Coronary artery (tissue), 2 donors: ENCODE measurements at places on chromosomes 5 and 9.
A peak's percentile ranks its signal among the peaks of the same experiment; 100 is the strongest.

DNA sequence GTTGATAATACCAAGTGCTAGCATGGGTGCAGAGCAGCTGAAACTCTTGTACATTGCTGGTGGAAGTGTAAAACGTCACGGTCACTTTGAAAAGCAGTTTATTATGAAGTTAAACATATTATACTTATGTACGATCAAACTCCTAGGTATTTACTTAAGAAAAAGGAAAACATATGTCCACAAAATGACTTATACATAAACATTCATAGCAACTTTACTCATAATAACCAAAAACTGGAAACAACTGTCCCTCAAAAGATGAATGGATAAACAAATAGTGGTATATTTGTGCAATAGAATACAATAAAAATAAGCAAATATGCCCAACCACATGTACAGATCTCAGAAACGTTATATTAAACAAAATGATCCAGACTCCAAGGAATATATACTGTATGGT, 92.3 kb upstream of the TRIO start:
- DNase-seq: no peak

GRCh38 chr5:52844885-52845284, 57.2 kb downstream of the ITGA1 start:
- DNase-seq: no peak

DNA sequence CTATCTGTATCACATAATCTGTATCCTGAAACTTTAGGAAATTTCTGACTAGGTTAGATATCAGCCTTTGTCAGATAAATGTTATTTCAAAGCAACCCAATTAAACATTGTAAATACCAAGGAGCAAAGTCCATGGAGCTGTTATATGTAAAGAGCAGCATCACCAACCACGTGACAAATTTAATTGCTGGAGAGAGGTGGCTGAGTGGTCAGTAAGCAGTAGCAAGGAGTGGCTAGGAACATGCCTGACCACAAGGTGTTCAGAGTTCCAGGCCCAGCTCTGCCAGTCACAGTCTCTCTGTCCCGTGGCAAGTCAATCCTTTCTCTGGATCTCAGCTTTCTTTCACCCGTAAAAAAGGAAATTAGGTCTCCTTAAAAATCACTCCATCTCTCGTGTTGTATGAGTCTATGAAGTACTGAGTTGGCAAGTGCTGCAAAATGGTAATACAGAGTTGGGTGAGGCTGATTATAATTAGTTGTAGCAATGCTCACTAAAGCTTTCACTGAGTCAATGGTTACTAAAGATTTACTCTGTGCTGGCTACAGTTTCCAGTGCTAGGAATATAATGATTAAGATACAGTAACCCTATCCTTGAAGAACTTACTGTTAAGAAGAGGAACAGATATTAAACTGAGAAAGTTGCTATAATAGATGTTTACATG, 166.1 kb downstream of the GNAQ start:
- DNase-seq: no peak

DNA sequence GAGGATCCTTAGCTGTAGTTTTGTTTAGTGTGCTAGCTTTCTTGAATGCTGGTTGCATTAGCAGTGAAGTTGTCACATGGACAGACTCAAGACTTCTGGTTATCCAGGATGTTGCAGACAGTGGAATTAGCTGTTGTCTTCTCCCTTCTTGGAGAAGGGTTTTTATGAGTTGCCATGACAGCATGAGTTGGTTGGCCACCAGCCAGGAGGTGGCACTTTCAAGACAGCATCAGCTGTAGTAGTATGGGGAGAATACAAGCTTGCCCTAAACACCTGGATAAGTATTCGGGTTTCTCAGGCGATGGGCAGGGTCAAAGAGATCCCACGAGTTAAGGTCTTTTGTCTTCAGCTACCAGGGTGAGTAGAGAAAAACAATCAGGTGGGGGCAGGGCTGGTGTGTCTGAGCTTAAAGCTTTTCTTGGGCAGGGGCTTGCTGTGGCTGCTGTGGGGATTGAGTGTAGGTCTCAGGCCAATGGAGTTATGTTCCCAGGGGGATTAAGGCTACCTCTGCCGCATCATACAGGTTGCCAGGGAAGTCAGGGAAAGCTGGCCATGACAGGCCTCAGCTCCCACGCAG, 7.7 kb upstream of the C5orf47 start:
- no peak for DNase-seq

GRCh38 chr9:131461166-131461565, 41.6 kb upstream of the POMT1 start:
- peak; percentile 14 for DNase-seq

DNA sequence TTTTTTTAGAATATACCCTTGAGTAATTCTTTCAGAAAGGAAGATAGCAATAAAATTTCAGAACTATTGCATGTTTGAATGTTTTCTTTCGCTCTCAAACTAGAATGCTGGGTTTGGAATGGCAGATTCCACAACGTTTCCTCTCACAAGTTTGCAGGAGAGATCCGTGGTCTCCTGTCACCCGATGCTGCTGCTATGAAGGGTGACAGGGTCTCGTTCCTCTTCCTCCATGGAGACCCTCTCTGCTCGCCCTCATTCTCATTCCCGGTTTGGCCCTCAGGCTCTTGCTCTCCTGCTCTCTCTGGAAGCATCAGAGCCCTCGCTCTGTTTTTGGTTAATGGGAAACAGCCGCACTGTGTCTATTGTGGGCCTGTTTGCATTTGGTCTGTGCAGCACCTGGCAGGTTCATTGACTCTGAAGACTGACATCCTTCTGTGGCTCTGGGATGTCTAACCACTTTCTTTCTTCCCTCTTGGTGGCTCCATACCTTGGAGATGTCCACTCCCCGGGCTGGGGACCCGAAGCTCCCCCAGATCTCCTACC, 12.6 kb upstream of the FAM163B start:
- no peak for DNase-seq

DNA sequence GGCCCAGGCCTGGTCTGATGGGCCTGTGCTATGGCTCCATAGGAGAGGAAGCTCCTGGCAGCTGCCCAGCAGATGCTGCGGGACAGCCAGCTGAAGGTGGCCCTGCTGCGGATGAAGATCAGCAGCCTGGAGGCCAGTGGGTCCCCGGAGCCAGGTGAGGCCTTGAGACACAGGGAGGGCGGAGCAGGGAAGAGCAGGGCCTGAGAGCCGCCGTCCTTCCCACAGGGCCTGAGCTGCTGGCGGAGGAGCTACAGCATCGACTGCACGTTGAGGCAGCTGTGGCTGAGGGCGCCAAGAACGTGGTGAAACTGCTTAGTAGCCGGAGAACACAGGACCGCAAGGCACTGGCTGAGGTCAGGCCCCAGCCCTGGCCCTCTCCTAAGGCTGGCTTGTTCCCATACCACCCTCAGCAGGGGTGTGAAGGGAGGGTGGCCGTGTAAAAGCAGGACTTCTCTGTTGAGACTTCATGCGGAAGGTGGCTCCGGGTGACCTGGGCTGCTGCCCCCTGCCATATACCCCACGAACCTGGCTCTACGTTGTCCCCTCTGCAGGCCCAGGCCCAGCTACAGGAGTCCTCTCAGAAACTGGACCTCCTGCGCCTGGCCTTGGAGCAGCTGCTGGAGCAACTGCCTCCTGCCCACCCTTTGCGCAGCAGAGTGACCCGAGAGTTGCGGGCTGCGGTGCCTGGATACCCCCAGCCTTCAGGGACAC, 4.5 kb downstream of the PKN3 start:
- DNase-seq: no peak
